Activated gamma-delta T cell treated with Interleukin-2 at 50 U/mL for 16 hours (primary cell): ENCODE measurements at places on chromosomes 13 and 19.

GRCh38 chr13:77595166-77595810 is 59.8 kb downstream of the SCEL start:
- no peak for DNase-seq

GRCh38 chr19:32781280-32781679 is 61.7 kb downstream of the TDRD12 start:
- DNase-seq: no peak

DNA sequence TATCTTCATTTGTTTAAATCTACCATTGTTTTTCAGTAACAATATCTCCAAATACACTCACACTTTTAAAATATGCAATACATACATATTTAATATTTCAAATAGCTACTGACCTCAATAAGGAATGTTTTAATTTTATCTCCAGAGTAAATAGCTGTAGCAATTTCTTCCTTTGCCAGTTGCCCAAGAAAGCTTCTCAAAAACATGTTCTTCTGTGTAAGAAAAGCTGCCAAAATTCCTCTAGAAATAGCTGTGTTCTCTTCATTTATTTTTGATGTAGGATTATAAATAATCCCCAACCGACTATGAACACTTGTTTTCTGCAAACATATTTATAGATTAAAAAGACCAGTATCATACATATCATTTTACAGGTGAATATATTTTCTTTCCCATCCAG is 150.5 kb downstream of the UGGT2 start:
- no peak for DNase-seq

DNA sequence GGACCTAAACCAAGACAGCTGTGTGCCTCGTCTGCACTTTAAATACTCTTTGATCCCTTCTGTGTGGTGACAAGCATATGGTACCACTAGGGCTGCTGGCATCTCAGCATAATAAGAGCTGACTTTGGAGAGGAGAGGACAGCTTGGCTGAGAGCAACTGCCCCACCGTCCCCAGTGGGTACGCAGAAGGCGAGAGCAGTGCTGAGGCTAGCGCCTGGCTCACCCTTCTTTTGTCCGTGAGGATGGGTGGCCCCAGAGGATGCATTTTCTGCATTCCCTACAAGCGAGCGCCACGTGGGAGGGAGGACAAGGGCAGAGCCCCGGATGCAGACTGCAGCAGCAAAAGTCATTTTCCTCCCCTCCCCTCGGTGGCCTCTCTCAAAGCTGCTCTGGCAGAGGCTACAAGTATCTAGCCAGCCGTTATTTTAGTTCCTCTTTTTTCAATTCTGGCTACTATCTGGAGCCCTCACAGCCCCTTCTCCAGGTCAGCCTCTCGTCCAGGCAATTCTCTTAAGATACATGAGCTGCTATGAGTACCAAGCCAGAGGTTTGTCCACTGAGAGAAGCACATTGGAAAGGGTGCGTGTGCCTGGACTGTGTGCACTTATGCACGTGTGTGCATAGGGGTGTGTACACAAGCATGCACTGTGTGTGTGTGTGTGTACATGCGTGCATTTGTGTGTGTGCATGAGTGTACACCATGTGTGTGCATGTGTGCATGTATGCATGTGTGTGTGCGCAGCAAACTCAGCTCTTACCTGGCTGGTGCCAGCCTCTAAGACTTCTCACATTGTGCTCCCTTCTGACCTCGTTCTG is 51.3 kb downstream of the RAB20 start:
- no peak for DNase-seq

DNA sequence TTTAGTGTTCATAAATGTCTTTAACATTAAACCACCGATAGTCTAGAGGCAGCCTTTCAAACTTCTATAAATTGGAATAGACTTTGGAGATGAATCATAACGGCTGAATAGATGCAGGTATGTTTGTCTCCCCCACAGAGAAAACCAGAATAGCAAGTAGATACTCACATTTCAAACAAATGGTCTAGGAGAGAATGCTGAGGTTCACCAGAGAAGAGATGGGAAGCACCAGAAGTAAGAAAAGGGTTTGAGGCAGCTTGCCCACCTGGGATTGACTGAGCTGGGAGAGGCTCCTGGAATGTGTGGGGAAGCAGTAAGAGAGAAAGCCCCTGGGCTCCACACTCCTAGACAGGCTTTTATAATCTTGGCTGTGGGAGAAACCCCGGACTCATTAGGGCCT is 6.4 kb downstream of the IGFL3 start:
- no peak for DNase-seq

DNA sequence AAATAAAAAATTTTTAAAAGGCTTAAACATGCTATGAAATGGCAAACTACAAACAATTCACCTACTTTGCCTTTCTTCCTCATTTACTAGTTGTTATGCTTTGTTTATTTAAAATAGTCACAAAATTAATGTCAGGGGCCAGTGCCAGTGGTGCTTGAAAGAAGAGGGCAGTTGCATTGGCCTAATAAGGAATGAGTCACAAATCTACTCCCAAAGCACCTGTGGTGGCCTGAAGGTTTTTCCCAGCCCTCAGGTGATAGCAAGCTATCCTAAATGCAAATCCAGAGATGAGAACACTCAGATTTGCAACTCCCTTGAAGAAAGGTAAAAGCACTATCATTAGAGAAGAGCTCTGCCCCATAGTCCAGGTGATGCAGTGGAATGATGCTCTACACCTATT is 103.6 kb downstream of the MBNL2 start:
- no peak for DNase-seq

DNA sequence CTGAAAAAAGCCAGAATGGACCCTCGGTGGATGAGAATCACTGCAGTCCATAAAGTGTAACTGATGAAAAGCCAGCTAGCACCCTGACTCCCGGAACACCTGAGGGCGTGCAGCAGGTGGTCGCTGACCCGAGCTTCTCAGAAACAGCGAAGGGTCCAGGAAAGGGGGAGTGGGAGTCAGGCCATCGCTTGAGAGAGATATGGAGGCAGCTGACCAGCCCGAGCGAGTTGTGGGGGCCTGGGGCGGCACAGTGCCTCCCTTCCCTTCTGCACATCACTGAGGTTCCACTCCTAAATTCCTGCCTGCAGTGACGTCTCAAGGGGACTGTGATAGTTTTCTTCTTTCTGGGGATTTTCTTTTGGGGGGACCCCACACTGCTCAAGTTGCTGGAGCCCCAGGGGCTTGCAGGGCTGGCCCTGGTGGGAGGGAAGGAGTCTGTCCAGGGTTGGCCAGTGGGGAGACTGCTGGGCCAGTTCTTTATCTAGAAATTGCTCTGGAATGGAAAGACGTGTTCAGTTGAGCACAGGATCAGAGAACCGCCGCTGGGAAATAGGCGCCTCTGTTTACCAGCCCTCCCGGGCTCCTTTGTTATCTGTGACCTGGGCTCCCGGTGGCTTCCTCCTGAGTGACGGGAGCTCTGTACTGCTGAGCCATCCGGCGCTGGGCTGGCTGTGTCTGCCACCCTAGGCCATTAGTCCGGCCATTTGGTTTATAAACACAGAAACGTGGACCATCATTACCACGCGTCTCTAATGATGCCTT is 71.3 kb downstream of the RAB20 start:
- DNase-seq: no peak

DNA sequence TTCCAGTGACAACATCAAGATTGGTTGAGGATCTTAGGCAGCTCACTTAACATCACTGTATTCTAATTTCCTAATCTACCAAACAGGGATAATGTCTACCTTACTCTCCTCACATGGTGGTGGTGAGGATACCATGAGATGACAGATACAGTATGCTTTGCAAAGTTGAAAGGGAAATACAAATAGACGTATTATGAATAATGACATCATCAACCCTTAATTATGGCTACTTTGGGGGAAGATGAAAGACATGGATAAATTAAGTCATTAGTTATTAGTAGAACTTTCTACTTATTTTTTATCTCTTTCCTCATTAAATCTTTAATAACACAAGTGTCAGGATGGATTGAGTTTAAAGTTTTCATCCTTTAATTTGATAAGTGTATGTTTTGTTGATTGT is 532.5 kb downstream of the KLF12 start:
- no peak for DNase-seq

- DNase-seq: no peak
Observed at GRCh38 chr13:107395927-107396662, 819.2 kb downstream of the LIG4 start.

GRCh38 chr13:102645701-102646100 is 48.9 kb downstream of the TPP2 start:
- no peak for DNase-seq

DNA sequence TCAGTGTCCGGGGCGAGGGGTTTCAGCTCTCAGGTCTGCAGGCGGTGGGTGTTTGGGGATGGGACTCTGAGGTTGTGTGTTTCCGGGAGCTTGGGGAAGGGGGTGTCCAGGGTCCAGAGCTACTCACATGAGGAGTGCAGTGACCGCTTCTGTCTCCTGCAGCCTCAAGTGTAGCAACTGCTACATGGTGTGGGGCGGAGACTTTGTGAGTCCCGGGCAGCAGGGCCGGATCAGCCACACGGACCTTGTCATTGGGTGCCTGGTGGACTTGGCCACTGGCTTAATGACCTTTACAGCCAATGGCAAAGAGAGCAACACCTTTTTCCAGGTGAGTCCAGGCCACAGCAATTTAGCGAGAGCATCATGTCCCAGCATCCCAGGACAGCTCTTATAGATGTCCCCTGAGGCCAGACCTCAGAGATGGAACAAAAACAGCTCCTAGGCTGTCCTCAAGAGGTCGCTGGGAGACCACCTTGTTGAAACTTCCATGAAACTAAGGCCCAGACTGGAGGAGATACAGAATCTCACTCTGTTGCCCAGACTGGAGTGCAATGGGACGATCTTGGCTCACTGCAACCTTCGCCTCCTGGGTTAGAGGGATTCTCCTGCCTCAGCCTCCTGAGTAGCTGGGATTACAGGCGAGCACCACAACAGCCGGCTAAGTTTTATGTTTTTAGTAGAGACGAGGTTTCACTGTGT is 44.9 kb downstream of the RYR1 start:
- no peak for DNase-seq

DNA sequence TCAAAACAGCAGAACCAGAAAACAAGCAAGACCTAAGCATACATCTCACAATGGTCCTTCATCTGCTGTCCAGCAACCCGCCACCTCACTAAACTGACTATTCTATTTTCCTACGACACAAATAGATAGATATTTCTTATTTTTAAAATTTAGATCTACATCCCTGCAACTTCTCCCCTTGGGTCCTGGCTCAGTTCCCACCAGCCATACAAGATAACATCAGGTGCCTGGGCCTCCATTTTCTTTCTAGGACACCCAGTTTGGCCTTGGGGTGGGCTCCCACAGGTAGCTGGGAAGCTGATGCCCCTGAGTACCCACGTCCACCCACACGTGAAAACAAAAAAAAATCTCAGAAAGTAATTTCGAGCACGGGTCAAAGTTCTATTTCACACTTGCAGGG is 47.6 kb downstream of the TGDS start:
- no peak for DNase-seq

- no peak for DNase-seq
Observed at GRCh38 chr19:41697198-41697855, 9.3 kb upstream of the CEACAM7 start.

DNA sequence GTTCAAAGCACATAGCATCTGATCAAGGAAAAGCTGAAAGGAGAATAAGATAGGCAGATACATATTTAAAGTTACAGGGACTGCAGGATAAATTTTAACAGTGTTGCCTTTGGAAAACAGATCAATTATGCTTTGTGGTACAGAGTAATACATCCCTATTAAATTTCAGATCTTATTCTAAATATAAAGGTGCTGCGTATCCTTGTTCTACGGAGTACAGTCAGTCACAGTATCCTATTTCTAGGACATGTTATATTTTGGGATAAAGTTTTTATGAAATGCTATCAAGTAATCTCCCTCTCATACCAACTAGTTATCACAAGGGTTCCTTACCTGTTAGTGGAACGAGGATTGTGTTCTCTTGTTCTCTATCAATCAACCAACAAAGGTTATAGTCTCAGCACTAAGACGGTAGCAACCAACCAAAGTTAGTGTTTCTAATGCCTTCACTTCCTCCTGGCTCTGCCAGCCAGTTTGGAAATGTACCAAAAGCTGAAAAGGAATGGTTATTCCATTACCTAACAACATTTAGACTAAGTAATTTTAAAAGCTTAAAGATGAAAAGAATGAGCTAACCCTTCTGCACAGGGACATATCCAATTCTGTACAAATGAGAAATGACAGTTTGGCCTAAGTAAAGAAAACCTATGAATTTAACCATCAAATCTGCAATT is 35.2 kb downstream of the TSC22D1 start:
- DNase-seq: no peak

- DNase-seq: no peak
Observed at GRCh38 chr13:26074706-26075105, 22.9 kb upstream of the SHISA2 start.

- DNase-seq: no peak
Observed at GRCh38 chr13:80712026-80712425, 371.1 kb upstream of the SPRY2 start.

- DNase-seq: no peak
Observed at GRCh38 chr13:34430294-34430693, 511.8 kb upstream of the NBEA start.

- DNase-seq: no peak
Observed at GRCh38 chr19:33273881-33274662, 28.3 kb downstream of the CEBPA start.

- DNase-seq: no peak
Observed at GRCh38 chr13:22644941-22645340, 535.8 kb upstream of the SGCG start.

DNA sequence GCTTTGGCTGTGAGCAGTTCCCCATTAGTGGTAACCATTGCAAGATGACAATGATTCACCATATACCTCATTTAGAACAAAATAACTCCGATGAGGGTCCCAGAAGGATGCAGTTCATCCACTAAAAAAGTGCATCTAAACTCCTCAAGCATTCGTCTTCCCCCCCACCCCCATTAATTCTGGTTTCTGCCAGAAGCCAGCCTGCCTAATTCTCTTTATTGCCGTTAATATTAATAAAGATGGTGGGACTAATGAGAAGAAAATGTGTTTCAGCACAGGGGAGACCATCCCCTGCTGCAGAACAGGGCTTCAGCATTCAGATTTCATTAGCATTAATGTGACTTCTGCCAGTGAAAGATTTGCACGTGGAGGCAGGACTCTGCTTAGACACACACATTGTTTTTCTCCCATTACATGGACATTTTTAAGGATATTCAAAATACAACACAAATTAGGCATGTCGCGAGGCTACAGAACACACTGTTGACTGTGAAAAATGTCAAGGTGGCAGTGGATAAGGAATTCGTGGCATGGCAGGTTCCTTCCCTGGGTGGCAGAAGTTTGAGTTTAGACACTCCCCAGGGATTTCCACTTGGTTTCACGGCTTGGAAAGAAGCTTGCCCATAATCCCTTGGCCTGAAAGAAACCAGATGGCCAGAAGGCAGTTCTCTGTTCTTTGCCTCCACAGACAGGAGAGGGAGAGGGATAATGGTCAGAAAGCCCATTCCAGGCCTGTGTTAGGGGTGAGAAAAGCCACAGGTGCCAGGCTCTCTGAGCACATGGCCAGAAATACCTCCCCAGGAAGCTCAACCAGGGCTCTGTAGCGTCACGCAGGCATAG is 236.5 kb downstream of the FOXO1 start:
- no peak for DNase-seq

DNA sequence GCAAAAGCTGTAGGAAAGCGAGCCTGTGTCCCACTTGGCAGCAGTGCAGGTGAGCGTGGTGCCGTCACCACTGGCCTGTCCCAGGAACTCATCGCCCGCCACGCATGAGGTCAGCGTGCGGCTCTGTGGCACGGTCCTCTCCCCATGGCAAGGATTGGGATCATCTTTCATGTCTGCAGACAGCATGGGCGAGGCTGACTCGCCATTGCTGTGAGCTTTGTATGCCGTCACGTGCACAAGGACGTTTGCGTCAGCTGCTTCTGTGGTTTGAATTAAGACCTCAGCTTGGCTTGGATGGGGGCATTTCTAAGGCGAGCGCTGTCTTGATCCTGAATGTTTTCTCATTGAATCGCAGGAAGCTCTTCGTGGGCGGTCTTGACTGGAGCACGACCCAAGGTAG is 9.8 kb downstream of the DAZAP1 start:
- DNase-seq: no peak
